ENCODE measurements at places on chromosomes 12 and 14.

DNA sequence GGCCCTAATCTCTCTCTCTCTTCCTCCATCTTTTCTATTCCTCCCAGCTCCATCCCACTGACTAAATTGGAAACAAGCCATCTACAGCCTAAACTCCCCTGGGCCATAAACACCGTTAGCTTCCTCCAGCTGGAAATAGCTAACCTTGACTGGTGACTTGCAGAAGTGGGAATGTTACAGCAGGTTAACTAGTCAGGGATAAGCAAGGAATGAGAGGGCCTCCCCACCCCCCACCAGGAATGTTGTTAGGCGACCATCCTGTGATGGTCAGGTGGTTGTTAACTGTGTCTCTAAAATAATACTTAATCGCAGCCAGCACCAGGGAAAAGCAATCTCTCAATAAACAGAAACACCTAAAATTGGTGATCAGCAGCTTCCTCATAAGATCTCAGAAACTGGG is 40.8 kb downstream of the MIS18BP1 start:
- no peak for DNase-seq

DNA sequence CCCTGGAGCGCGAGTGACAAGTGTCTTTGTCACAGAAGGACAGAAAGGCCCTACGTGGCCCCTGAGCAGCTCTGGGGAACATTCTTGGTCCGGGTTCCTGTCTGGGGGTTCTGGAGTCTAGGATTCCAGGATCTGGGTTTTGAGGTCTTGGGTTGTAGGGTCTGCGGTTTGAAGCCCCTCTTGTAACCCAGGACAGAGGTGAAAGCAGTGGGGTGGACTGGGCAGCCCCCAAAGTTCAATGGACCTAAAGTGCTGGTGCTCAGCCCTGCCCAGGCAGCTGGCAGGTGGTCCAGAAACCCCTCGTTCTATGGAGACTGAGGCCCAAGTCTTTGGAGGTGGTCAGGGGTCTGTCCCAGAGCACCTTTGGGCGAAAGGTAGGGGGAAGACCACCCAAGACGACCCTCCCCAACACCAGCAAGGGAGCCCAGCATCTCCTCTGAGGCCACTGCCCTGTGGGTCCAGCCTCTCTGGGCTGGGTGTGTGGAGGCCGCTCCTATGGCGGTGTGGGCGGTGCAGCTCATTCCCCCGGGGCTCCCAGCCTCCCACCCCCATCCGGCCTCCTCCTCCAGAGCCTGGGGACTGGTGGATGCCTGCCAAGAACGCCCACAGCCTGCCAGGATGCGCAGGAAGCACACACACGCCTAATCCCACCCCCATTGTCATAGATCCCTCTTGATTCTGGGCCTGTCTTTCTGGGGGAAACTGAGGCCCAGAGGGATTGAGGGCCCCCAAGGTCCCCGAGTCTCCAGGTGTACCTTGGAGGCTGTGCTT is 30.2 kb upstream of the ANKRD9 start:
- no peak for DNase-seq

- DNase-seq = no peak
These were observed 194.8 kb downstream of the CAPZA3 start for GRCh38 chr12:18932715-18933114.

- no peak for DNase-seq
These were observed 242.4 kb downstream of the SLC15A4 start for GRCh38 chr12:128581321-128581761.

- DNase-seq = no peak
These were observed 130.7 kb downstream of the TMTC2 start for GRCh38 chr12:82817368-82817767.

DNA sequence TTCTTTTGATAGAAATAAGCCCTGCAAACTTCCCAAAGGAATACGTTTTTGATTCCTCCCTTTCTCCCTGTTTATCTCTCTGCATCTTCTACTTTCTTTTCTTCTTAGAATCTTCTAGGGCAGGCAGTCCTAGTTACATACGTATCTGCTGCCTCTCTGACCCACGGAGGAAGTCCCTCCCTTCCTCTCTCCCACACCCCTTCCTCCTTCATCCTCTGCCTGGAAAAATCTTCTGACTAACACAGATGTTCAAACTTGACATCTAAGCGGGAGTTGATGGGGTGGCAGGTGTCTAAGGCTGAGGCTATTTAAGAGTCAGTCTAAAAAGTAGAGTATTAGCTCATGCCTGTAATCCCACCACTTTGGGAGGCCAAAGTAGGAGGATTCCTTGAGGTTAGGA is 88.6 kb downstream of the MAP1LC3B2 start:
- no peak for DNase-seq

DNA sequence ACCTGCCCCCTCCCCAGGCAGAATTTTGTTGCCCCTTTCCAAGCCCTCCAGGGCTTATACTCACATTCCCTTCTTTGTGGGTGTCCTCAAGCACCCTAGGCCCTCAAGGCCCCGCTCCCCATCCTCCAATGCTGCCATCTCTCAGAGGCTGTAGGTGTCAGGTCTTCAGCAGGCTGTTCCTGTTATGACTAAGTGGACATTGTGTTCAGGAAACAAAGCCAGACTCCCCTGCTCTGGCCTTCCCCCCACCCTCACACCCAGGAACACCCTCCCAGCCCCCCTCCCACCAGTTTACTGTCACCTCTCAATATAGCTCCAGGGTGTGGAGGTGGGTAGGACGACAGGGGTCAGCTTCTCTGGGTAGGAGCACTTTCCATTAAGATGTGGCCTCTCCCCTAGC is 1.4 kb upstream of the MYH6 start:
- DNase-seq = no peak

DNA sequence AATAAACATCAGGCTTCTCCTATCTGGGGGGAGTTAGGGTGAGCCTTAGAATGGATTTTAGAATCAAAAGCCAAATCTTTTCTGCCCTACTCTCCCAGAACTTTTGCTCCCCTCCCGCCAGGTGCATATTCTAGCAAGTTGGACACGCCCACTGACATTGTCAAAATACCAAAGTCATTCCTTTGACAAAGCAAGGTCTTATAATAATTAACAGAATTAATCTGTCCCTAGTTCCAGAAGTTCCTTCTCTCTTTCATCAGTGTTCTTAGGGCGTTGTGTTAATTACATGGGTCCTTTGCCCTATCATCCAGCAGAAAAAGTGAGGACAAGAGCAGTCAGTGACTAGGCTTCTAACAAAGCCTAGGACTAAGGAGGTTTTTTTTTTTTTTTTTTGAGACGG is 2.4 kb downstream of the PRR13 start:
- DNase-seq = no peak

- DNase-seq = no peak
These were observed 261.4 kb downstream of the ITPR2 start for GRCh38 chr12:26571560-26571959.

GRCh38 chr14:91614187-91614586 is 104.1 kb upstream of the PPP4R3A start:
- no peak for DNase-seq

DNA sequence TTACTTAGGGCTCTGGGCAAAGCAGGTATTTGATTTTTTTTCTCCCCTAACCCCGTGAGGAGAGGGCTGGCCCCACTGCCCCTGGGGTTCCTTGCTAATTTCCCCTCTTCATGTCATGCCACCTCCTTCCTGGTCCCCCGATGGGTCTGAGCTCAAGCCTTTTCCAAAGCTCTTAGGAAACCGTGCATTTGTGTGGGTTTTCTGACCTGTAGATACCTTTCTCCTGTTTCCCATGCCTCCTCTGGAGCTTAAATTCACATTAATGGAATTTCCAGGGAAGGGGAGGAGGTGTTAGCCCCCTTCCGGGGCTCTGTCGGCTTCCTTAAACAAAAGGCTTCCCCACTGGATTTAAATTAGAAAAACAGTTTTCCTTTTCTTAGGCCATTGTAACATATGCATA is 12.6 kb downstream of the SFSWAP start:
- DNase-seq = no peak

DNA sequence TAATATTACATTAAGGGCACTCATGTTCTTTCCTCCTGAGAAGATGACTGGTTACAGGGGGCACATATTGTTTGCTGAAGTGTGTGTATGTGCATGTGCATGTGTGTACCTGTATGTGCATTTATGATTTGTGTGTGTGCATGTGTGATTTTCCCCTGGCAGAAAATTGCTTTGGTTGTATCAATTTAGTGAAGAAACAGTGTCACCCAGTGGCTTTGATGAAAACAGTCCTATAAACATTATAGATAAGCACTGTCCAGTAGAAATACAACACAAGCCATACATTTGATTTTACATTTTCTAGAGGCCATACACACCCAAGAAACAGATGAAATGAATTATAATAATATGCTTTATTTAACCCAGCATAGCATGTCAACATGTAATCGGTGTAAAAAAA is 8.6 kb downstream of the PDE3A start:
- no peak for DNase-seq

DNA sequence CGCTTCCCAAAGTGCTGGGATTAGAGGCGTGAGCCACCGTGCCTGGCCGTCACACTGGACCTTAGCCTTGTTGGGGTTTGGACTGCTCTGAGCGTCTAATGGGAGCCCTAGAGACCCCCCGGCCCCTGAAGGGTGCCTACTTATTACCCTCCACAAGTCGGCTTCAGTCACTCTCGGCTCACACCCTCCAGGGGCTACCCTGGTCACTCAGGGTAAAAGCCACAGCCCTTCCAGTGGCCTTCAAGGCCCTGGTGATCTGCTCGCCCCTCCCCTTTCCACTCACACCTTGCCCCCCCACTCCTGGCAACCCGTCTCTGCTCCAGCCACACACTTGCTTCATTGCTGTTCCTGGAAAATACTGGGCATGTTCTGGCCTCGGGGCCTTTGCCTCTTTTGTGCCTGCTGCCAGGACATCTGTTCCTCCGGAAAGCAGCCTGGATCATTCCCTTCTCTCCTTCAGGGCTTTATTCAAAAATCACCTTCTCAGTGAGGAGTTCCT is 3.6 kb upstream of the MORN3 start:
- DNase-seq = no peak

DNA sequence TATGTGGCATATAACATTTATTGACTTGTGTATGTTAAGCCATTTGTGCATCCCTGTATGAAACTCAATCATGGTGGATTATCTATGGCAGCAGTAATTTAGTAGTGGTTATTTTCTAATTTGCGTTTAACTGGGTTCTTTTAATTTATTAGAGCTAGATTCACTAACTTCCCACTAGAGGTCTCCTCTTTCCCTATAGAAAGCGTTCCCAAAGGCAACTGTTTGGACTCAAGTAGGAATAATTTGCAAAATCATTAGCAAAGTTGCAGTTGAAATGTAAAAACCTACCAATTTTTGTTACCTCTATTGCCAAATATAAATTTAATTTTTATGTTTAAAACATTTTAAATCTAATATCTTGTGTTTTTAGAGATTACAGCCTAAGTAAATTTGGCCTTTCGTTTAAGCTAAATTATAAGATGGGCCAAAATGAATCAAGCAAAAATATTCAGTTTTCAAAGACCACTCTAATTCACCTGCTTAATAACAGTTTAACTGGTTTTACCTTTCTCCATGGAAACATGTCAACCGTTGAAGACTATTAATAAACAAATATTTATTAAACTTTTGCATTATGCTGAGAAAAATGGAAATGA is 6.0 kb downstream of the DMAC2L start:
- DNase-seq = no peak

GRCh38 chr12:131345521-131346436 is 365.1 kb upstream of the SFSWAP start:
- DNase-seq = no peak

DNA sequence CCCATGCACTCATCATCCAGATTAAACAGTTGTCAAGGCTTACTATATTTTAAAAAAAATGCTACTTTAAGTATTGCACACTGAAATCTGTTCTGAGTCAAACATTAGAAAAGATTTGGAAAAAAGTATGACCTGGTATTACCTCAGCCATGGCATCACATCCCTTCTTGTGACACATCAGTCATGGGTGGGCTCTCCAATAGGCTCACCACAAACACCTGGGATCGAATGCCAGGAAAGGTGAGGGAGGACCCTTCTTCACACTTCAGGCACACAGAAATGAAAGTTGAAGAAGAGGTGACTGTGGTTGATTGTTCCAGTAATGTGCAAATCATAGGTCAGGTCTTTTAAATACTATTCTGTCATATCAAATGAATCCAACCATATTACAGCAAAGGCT is 36.6 kb upstream of the GZMB start:
- DNase-seq = no peak

- no peak for DNase-seq
These were observed 51.7 kb upstream of the CORO1C start for GRCh38 chr12:108782971-108783370.

DNA sequence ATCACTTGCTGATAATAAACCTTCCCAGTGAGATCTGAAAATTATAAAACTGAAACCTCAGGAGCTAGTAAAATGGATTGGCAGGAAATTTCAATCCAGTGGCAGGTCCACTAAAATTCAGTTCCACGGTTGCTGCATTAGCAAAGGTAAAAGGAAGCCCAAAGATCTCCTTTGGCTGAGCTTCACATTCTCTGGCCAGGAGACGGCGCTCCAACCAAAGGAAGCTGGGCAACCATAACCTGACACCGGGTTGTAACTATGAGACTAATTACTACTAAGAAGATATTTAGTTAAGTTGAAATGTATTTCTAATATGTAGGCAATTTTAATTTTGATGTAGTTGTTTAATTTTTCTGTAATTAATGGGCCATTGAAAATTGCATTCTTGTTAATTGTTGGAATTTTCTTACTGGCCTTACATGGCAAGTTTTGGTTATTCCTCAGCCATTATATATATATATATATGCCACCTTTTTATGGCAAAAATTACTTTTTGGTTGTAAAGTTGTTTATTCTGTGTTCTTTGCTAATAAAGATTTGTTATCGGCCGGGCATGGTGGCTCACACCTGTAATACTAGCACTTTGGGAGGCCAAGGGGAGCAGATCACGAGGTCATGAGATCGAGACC is 17.0 kb downstream of the OR8S1 start:
- DNase-seq = no peak

GRCh38 chr14:82113710-82114109 is 580.1 kb upstream of the SEL1L start:
- no peak for DNase-seq

DNA sequence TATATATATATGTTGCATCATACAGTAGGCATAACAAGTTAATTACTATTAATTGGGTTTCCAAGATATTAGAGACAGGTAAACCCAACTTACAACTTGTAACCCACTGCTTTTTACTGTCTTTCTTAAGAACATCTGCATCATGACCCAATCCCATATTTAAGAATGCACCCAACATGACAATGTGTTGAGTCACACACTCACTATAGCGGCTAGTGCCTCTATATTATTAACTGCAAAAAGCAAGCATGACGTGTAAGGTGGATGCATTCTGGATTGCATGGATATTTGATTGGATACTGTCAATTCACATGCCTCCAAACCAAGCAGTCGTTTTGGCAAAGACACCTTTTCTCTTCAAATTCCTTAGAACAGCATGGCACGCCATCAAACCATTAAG is 68.2 kb downstream of the KSR2 start:
- DNase-seq = no peak

DNA sequence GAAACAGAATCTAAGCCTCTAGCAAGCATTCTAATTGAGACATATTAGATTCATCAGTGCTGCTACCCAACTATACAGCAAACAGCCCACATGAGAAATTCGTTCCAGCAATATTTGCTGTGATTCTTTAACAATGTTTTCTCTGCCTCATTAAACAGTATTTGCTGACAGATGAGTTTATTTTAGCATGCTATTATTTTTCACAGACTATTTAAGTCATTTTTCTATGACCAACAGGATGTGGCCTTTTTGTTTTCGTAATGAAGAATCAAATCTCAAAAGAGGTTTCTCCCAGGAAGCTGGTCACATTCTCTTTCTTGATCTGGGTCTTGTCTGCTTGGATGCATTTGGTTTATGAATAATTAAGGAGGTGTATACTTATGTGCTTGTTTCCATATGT is 23.2 kb upstream of the SERPINA12 start:
- DNase-seq = no peak

GRCh38 chr12:31035226-31035625 is 38.4 kb upstream of the DDX11 start:
- DNase-seq = no peak

GRCh38 chr12:5377997-5378592 is 53.8 kb upstream of the NTF3 start:
- no peak for DNase-seq
